ENCODE measurements at places on chromosomes 12 and 14.

DNA sequence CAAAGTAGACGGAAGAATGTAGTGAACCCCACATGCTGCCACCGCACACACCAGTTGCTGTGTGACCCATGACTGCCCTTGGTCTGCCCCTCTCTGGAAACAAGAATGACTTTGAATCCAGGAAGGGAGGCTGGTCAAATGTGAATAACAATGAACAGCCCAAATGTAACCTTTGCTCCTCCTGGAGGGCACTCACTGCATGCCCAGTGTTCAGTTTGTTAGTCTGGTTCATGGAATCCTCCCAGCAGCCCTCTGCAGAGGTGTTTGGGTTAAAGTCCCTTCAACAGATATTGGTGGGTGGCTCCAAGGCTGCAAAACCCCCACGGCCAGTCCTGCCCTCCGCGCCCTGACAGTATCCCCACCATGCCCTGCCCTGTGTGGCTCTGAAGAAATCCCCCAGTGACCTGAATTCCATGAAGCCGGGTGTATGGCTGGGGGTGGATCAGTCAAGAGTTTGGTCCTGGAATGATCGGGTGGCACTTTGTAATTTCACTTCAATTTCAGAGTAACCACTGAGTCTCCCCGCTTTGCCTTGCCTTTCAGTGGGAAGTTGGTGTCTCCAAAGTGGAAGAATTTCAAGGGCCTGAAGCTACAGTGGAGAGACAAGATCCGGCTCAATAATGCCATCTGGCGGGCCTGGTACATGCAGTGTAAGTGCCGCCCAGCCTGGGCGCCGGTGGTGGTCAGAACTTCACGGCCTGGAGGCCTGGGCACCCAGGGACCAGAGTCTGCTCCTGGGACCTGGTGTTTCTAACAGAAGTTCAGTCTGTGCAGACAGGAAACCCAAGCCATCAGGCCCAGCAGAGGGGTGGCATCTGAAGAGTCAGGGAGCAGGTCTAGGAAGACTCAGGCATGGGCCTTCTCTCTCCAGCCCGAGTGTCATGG, 47.1 kb downstream of the IL31 start:
- no peak for DNase-seq

DNA sequence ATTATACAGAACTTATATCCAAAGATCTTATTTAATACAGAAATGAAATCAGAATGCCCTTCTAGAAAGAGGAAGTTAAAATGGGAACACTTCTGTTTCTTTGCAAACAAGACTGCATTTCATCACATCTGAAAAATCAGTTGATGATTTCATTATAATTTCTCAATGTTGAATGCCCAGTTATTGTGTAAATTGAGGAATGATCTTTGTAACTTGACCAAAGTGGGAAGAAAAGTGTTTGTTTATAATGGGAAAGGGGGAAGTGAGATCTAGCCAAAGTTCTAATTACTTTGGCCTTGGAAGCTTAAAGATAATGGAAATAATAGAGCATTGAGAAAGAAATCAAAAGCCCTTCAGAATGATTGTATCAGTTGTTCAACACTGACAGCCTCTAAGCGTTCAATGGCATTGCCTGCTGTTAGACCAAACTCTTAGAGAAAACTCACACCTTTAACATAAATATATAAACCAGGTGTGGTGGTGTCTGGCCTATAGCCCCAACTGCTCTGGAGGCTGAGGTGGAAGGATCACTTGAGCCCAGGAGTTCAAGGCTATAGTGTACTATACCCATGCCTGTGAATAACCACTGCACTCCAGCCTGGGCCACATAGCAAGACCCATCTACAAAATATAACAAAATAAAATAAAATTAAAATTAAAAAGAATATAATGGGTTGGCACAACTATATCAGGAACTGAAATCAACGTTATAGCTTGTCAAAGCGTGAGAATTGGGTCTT, 9.9 kb upstream of the LYZ start:
- no peak for DNase-seq

DNA sequence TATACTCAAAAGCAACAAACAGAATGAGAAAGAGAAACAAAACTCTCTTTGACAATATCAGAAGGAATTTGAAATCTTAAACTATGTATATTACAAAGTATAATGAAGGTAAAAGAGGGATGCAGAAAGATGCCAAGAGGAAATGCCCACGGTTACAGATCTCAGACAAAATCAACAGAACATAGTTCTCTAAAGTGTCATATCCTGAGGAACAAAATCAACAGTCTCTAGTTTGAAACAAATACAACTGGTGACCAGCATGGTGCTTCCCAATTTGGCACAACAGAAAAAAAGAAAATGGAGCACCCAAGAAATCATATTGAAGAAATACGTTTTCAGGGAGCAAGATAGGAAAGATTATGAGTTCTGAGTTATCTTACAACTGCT, 116.5 kb downstream of the METTL25 start:
- DNase-seq: no peak

DNA sequence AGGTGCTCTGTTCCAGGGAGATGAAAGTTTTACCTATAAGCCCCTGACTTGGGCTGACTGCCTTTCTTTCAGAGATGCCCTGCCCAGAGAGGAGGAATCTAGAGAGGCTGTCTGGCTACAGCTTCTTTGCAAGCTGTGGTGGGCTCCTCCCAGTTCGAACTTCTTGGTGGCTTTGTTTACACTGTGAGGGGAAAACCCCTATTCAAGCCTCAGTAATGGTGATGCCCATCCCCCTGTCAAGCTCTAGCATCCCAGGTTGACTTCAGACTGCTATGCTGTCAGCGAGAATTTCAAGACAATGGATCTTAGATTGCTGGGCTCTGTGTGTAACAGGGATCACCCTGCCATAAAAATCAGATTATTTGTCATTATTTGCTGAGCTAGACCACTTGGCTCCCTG, 377.6 kb downstream of the FLRT2 start:
- no peak for DNase-seq

- no peak for DNase-seq
Measured at GRCh38 chr14:75578102-75578785, at the start of gene FLVCR2. Gene FLVCR2 (plus strand): TSS chr14:75578620. CDS start chr14:75578973, 353 bp downstream.

- no peak for DNase-seq
Measured at GRCh38 chr14:74476607-74477006, 16.5 kb downstream of the NPC2 start.

DNA sequence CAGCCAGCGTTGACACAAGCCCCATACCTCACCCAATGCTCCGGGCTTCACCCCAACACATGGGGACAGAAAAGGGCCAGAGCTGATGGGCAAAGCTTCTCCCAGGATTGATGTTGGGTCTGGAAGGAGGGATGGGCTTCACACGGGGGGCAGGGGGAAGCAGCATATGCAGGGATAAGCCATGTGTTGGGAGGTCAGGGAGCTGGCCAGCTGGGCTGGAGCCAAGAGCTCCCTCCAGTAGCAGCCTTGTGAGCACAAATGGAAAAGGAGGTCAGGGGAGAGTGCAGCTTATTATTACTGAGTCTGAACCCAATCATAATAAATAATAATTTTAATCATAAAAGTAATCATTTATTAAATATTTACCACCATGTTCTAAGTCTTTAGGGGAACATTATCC, 9.3 kb downstream of the PLEKHD1 start:
- DNase-seq: no peak

All from spinal cord (tissue), 10 donors.